ENCODE measurements at places on chromosomes 3 and 15.

GRCh38 chr3:140501061-140501769, 176.6 kb upstream of the TRIM42 start:
- no peak for DNase-seq

DNA sequence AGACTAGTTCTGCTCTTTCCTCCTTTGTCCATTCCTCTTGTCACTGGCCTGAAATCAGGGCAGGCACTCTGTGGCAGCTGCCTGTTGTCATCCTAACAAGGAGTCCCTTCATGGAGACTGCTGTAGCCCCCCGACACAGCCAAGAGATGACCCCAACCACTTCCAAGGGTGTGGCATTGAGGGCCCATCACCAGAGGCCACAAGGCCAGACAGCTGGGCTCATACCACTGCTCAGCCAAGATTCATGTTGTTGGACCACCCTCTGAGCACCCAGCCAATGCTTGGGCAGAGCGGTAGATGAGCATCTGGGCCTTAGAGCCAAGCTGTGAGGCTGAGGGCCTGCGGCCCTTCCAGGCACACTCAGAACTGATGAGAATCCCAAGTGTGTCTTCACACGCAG, 85.4 kb downstream of the EPHB1 start:
- DNase-seq: no peak

DNA sequence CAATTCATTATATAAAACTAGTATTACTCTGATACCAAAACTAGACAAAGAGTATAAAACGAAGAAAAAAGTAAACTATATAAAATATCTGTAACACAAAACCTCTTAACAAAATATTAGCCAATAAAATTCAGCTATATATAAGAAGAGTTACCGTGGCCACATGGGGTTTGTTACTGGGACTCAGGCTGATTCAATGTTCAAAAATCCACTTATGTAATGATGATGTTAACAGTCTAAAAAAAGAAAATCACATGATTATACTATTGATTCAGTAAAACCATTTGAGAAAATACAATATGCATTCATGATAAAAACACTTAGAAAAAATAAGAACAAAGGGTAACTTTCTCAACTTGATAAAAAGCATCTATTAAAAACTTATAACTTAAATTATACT, 18.3 kb downstream of the P2RY1 start:
- DNase-seq: no peak

DNA sequence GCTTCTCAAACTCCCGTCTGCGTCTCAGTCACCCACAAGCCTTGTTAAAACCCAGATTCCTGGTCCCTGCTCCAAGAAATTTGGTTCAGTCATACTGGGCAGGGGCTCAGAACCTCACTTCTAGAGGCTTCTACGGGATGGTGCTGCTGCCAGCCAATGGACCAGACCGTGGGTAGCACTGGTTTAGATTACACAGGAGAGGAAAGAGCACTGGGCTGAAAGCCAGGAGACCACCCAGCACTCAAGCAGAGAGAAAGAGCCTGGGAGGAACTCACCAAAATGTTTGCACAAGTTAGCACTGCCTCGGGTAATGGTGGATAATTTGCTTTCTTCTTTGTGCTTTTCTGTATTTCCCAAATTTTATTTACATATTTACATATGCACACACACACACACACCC, 46.9 kb upstream of the MUC13 start:
- no peak for DNase-seq

DNA sequence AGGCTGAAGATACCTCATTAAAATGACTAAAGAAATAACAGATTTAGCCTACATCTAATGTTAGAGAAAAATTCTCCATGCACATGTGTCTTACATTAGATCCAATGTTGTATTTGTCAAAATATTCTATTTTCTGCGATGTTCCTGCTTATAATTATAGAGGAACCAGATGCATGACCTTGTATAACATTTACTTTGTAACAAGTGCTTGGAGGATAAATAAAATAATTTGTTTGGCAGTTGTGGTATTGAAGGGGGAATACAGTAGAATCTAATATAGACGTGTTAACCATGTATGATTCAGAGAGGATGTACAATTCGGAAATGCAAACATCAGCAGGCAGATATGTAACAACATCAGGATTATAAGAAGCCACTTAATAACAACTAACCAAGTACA, 922.2 kb downstream of the TUSC7 start:
- no peak for DNase-seq

- DNase-seq: no peak
These were observed 47.7 kb upstream of the DUT start for GRCh38 chr15:48283396-48284145.

- no peak for DNase-seq
These were observed 597.7 kb downstream of the OTOL1 start for GRCh38 chr3:162094301-162094700.

DNA sequence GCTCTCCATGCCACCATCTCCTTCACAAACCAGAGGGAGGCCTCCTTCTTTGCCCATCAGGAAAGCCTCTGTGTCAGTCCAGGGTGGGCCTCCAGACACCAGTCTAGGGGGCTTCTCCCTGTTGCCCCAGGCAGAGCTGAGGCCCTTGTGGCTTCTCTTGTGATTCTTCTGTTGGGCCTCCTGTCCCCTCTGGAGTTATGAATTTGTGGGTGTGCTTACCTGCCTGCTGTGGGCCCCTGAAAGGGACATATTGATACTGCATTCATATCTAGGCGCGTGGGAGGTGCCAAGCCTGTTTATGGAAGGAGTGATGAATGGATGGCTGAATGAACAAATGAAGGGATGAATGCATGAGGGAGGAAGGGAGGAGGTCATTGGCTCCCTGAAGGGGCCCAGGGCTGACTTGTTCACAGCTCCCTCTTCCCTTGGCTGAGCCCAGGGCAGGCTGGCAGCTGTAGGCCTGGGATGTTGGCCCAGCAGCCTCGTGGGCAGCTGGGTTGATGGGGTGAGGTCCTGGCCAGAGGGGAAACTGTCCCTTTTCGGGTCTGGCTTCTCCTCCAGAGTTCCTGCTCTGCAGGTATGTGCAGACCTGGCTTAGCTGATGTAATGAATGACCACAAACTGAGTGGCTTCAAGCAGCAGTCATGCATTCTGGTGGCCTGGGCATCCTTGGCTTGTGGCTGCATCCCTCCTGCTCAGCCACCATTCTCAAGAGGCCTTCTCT, 195.4 kb downstream of the GOLGA6L6 start:
- no peak for DNase-seq

- DNase-seq: no peak
These were observed 508.2 kb upstream of the SUCLG2 start for GRCh38 chr3:68162644-68163043.

DNA sequence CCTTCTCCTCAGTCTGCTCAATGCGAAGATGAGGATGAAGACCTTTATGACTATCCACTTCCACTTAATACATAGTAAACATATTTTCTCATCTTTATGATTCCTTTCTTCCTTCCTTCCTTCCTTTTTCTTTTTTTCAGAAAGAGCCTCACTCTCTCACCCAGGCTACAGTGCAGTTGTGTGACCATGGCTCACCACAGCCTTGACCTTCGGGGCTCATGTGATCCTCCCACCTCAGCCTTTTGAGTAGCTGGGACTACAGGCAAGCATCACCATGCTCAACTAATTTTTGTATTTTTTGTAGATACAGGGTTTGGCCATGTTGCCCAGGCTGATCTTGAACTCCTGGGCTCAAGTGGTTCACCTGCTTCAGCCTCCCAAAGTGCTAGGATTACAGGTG, 52.0 kb upstream of the RAP2B start:
- no peak for DNase-seq

- no peak for DNase-seq
These were observed 4.4 kb downstream of the KCTD6 start for GRCh38 chr3:58496206-58496857.

DNA sequence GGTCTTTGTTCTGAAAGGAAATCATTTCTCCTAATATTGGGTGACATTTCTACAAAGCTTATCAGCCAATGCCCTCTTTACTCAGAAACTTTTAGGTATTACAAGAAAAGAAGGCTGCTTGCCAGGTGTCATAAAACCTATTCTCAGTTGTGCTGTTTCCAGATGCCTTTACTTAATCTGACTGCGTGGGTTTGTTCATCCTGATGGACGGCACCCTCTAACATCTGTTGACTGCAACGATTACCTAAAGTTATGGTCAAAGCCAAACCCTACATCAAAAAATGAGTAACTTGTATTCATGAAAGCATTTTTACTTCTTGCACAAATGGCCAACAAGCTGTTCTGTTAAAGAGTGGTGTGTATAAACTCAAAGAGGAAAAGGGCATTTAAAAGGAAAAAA, 207.7 kb upstream of the PDZRN3 start:
- no peak for DNase-seq

- DNase-seq: no peak
These were observed 27.1 kb downstream of the SLC12A1 start for GRCh38 chr15:48233246-48233645.

GRCh38 chr3:123884203-123884831, at the start of gene MYLK:
TSS of gene MYLK (minus strand) at chr3:123884332. CDS start at chr3:123793841, 90,491 bp downstream.
- DNase-seq: no peak

- no peak for DNase-seq
These were observed 642 bp downstream of the ZBTB11 start for GRCh38 chr3:101676216-101676764.

GRCh38 chr3:50978991-50979667, 304.4 kb downstream of the DOCK3 start:
- no peak for DNase-seq

DNA sequence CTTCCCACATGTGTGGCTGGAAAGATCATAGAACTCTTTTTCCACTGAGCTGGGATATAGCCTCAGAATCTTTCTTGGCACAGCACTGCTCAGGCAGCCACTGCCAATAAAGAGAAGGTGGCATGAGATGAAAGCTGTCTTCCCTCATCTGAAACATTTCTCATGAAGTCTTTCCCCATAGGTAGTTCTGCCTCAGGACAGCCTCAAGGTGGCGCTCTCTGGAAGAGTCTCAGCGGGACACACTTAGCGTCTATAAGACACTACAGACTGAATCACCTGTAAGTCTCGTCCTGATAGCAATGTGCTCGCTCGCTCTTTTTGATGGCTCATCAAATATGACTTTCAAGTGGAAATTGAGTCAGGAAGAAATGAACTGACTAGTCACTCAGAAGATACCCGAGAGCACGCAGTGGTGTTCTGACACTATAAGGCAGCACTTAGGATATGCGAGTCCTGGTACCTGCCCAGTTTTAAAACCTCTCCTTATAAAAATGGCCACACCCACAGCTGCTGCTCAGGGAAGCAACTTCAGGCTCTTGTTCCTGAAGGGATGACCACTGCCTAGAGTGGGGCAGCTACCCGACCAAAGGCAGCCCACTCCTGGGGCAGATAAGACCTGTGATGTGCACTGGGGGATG, 269.5 kb downstream of the SUCLG2 start:
- no peak for DNase-seq

GRCh38 chr3:125440559-125440955, 65.4 kb upstream of the ZNF148 start:
- no peak for DNase-seq

GRCh38 chr3:116288485-116288884, 156.8 kb downstream of the LSAMP start:
- DNase-seq: no peak

DNA sequence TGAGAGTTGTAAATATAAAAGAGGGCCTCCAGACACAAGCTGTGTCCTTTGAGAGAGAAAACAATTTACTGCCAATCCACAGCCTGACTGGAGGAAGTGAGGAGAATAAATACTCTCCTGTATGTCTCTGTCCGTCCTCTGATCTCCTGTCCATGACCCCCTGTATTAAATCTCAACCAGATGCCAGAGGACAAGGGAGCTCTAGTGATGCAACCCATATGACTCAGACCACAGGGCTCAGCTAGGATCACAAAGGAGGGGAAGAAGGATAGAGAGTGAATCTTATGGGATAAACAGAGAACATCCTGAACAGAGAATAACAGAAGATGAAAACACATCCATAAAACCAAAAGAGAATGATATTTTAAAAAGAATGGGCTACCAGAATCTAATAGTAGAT, 482.6 kb downstream of the PLOD2 start:
- no peak for DNase-seq

DNA sequence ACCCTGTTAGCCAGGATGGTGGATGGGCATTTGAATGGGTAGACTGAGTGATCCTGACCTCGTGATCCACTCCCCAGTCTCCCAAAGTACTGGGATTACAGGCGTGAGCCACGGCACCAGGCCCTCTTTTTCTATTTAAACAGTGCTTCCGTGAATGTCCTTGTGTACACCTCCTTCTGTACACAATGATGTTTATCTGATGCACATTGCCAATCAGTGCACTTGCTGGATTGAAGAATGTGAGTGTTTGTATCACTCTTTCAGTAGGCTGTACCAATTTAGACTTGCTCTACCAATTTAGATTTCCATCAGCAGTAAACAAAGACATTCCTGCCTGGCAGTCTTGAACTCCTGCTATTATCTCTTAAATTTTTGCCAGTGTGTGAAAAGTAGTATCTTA, 8.9 kb upstream of the ZNF619 start:
- no peak for DNase-seq

GRCh38 chr3:141368925-141369794, 856 bp downstream of the ZBTB38 start:
- DNase-seq: no peak

- no peak for DNase-seq
These were observed 53.9 kb upstream of the DAZL start for GRCh38 chr3:16658925-16659793.

DNA sequence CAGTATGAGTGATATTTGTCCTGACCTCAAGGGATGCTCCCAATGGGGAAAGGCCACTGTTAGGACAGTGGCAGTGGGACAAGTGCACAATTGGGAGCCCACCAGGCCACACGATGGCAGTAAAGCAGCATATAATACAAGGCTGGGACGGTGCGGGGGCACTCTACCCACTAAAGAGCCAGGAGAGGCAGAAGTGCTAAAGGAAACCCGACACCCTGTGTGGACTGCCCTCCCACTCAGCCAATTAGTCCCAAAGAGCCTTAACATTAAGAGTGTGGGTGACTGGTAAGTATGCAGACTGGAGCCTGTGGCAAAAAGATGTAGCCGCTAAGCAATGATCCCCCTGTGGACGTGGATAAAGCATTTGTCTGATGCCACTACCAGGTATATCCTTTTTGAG, 8.2 kb upstream of the ZNF589 start:
- no peak for DNase-seq

- no peak for DNase-seq
These were observed 237.8 kb upstream of the UBE2E1 start for GRCh38 chr3:23567917-23568316.

DNA sequence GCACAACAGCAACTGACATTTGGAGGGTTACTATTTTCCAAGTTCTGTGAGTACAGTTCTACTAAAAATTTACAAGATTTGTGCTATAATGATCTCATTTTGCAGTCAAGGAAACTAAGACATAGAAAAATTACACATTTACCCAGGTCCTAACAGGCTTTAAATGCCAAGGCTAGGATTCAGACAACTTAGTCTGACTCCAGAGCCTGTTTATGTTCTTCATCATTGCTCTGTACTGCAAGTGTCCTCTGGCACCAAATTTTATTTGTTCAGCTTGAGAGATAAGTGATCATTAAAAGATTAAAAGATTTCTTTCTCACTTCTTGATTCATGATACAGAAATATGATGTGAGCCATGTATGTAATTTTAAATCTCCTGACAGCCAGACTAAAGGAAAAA, 290.8 kb downstream of the UBE2E2 start:
- no peak for DNase-seq

DNA sequence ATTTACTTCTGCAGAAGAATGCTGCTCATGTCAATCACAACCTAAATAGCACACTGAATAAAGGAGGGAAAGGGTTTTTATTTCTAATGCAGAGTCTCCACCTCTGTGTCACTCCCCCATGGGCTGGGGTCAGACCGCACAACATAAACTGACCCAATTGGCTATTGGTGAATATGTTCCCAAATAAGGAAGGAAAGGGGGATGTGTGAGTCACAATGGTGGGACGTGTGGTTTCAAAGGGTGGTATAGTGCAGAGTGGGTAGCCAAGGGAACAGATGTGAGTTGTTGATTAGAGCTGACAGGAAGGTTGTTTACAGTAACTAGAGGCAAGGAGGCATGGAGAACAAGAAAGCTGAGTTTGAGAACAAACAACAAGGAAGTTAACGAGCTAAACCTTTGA, 491.8 kb downstream of the ZPLD1 start:
- no peak for DNase-seq

Measured in GOT3 (cell line).